NCI-H2171 (cell line): ENCODE measurements at places on chromosomes 12 and 14.

GRCh38 chr14:77200406-77200985 is 18.9 kb downstream of the TMEM63C start:
- peak; percentile 30 for DNase-seq

DNA sequence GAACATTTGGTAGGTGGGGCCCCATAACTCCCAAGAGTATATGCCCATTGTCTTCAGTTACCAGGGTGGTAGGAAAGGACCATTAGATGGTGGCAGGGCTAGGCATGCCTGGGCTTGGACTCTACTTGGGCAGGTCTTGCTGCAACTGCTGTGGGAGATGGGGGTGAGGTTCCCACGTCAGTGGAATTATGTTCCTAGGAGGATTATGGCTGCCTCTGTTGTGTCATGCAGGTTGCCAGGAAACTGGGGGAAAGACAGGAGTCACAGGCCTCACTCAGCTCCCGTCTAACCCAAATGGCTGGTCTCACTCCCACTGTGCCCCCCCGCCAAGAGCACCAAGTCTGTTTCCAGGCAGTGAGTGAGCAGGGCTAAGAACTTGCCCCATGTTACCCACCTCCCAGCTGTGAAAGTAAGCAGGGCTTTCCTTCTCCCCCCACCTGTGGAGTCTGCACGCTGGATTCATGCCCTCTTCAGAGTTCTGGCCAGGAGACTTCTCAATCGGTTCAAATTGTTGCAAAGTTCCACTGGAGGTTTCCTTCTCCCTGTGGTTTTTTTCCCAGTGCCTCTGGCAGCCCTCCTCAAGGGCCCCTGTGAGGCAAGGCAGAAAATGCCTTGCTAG is 337.5 kb downstream of the CCDC91 start:
- peak; percentile 27 for DNase-seq

- no peak for DNase-seq
Observed at GRCh38 chr14:56159066-56159465, 40.9 kb downstream of the PELI2 start.

GRCh38 chr14:72663076-72663487 is 230.8 kb downstream of the DPF3 start:
- DNase-seq, result no peak

DNA sequence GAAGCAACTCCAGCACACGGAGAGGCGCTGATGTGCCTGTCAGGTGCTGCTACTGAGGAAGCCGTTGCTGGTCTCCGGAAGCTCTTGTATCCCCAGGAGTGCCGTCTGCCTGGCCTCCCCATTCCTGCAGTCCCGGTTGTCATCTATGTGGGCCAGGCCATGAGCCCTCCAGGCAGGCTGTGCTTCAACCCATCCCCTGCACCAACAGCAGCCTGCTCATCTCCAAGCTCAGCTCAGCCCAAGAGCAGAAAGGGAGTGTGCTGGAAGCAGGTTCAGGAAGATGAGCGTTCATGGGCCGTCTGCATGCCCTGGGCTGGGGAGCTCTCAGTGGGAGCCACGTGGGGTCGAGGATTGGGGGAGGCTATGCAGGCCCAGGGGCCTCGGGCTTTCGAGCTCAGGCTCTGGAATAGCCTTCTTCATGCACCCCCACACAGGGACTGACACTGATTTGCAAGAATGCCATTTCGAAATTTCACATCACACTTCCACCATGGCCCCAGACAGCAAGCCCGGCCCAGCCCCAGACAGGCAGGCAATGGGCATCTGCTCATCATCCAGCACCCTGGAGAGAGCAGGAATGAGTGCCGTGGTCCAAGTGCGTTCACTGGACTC is 164.5 kb downstream of the KIF26A start:
- no peak for DNase-seq

- no peak for DNase-seq
Observed at GRCh38 chr14:56487761-56488160, 91.8 kb upstream of the TMEM260 start.

- no peak for DNase-seq
Observed at GRCh38 chr12:130434560-130434959, 96.9 kb downstream of the PIWIL1 start.

- DNase-seq, result no peak
Observed at GRCh38 chr12:25950329-25951115, 8.0 kb upstream of the RASSF8 start.

- no peak for DNase-seq
Observed at GRCh38 chr12:52546126-52546525, 6.8 kb downstream of the KRT71 start.

- no peak for DNase-seq
Observed at GRCh38 chr12:7107636-7108002, 1.4 kb downstream of the C1RL start.

DNA sequence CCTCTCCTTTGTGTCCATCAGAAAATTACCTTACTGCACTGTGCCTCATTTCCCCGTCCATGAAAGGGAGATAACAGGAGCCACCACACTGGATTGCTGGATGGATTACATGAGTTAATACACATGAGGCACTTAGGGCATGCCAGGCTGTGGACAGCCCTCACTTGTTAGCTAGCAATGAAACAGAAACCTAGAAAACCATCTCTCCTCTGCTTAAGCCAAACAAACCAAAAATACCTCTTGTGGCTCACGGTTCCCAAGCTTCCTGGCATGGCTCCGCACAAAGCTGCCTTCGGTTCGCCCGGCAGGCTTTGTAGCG is 660 bp upstream of the HCFC2 start:
- DNase-seq, result no peak

DNA sequence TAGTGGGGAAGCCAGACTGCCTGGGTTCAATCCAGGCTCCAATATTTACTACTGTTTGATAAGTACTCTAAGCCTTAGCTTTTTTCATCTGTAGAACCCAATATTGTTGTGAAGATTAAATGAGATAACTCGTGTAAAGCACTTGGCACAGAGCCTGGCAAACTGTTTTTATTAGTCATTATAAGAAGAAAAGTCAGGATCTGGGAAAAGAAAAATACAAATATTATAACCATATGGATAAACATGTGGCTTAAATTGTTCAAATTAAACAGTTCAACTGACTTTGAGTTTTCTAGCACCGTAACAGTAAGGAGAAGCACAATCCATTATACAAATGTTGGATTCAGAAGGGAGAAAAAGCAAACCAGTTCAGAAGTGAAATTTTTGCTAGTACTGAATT is 22.0 kb upstream of the CDK17 start:
- no peak for DNase-seq

GRCh38 chr14:23670481-23670880 is 34.3 kb downstream of the DHRS2 start:
- no peak for DNase-seq

DNA sequence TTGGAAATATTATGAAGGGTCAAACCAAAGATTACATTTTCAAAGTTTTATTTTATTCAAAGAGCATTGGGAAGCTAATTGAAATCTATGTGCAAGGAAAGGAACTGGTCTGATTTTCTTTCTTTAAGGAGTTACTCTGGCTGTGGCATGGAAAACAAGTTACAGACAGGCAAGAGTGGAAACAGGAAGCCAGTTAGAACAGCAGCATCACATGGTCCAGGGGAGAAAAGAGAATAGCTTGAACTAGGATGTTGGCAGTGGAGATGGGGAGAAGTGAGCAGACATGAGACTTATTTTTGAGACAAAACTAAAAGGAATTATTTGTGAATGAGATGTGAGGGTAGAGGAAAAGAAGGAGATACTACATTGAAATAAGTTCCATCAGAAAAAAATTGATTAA is 3.4 kb downstream of the OR11G2 start:
- DNase-seq, result no peak

DNA sequence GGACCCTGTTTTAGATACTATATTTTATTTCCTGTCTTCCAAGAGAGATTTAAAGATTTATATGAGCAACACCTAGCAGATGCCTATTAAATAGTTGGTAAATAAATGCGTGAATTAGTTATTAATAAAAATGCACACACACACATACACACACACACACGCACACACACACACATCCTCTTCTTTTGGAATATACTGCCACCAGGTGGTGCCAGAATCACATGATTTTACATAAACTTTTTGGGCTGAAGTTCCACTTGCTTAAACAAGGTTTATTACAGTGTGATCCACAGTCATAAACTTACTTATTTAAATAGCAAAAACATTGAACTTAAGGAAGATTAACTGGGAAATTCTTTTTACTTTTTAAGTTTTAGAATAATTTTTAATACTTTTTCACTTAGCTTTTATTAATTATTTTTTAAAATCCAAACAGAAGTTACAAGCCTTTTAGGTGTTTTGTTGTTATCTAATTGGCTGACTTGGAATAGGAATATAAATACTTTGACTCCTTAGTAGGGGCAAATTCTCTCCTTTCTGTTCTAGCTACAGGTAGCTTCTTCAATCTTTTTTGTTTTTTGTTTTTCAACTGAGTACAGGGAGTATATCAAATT is 17.5 kb downstream of the RAD51B start:
- peak; percentile 51 for DNase-seq

DNA sequence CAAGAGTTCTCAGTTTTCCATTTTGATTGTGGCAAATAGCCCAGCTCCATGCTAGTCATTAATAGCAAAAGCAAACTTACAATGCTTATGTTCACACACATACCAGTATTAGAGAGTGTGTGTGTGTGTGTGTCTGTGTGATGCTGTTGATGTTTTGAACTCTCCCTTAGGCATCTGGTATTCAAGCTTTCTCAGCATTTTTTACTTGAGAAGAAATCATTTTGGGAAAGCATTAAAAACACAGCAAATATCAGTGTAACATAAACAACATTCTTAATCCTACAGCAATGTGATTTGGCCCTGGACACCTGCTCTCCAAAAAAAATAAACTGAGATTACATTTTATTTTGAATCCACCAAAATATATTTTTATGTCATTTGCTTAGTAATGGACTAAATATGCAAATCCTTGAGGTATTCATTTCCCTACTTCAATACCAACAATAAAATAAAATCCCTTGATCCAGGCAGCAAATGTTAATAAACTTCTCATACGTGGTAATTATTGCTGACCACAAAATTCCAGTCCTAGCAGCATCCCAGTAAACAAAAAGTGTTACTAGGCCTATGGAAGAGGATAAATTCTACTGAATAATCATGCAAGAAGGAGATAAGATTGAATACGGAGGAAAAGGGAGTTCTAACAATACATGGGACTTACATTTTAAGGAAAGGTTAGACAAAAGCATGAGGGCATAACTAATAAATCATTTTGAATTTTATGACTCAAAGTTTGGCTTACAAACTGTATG is 249.5 kb upstream of the CLEC14A start:
- no peak for DNase-seq

- no peak for DNase-seq
Observed at GRCh38 chr14:21043974-21044618, 1.9 kb downstream of the RNASE7 start.

- no peak for DNase-seq
Observed at GRCh38 chr14:30532264-30532663, 26.7 kb upstream of the G2E3 start.

DNA sequence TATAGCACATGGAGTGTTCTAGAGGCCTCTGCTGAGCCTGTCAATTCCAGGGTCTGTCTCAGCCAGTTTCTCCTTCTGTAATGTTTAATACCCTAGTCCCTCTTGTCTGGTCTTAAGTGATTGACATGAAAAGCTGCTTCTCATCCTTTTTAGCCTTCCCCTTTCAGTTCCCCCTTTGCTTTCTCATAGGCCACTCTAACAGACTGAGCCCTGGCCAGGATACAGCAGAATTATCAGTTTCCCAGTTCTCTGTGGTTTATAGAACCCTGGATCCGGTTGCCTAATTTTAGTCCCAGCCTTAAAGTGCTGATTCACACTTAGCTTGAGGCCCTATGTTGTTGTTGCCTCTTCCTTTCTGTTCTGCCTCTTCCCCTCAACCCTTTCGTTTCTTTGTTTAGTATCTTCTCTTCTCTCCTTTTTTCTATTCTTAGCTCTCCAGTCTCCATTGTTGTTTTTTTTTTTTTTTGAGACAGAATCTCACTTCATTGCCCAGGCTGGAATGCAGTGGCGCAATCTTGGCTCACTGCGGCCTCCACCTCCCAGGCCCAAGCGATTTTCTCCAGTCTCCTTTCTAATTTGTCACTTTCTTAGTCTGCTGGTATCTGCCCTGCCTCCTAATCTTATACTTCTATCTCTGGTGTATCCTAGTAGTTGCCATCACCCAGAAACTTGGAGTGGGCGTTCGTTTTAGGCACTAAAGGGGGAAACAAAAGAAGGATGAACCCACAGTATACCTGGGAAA is 2.9 kb upstream of the BIN2 start:
- no peak for DNase-seq

GRCh38 chr12:64733857-64734256 is 25.3 kb downstream of the GNS start:
- DNase-seq, result peak; percentile 65

- no peak for DNase-seq
Observed at GRCh38 chr12:94615260-94616181, 34.8 kb downstream of the TMCC3 start.

GRCh38 chr12:93518725-93519124 is 51.4 kb downstream of the MRPL42 start:
- DNase-seq, result no peak

GRCh38 chr14:36835128-36835527 is 173.5 kb downstream of the PAX9 start:
- DNase-seq, result no peak

DNA sequence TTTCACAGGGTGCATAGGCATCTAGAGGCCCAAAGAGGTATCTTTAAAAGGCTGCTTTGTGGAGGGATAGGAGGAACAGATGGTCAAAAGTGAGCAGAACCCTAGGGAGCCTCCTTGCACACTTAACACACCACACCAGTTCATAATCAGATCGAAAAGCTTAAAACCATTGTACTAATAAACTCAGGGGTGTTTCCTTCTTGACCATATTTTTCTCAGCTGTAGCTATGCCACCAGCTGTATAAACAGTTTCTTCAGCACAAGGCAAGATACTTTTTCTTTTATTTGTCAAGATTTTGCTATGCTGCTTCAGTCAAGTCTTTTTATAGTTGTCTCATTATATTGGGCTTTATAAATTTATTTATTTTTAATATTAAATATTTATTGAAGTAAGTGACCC is 88.7 kb downstream of the RIC8B start:
- DNase-seq, result no peak

GRCh38 chr12:12349711-12350665 is at the start of gene MANSC1:
TSS of gene MANSC1 (minus strand) at chr12:12350242. CDS start at chr12:12343314, 6,928 bp downstream.
- DNase-seq, result no peak

GRCh38 chr12:103802586-103802886 is 38.5 kb downstream of the NT5DC3 start:
- DNase-seq, result no peak

DNA sequence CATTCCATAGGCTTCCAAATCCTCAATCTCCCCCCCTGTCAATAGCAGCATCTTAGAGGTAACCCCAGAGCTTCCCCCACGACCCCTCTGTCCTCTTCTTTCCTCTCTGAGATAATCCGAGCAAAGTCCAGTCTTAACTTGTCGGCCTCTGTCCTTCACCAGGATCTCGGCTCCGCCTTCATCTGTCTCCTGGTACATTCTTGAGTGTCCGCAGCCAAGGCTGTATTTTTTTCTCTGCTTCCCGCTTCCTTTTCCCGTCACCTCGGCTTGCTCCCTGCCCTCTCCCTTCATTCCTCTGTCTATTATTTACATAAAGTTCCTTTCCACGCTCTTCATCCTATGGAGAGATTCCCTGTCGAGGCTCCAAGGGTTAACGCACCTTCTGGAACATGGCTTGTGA is 153.9 kb upstream of the GSC start:
- no peak for DNase-seq

GRCh38 chr12:96040305-96041133 is 5.1 kb upstream of the LTA4H start:
- DNase-seq, result no peak

GRCh38 chr12:94261786-94262185 is 113.4 kb downstream of the PLXNC1 start:
- DNase-seq, result no peak
